ENCODE measurements at places on chromosomes 6 and 20.

DNA sequence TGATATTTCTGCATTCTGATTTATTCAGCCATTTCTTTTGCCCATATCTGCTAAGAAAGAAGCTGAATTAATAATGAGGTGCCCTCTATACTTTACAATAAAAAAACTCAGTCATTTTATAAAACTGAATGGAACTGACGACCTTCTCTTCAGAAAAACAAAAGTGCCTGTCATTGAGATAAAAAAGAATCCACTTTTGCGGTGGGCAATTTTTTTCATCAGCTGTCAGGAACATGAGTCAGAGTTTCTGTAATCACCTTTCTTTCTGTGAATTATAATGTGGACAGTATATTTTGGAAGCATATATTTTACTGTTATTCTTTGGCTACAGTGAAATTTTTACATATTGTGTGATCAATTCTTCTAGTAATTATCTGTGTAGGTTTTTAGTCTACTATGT is 33.4 kb downstream of the IL20RA start:
- no peak for DNase-seq

GRCh38 chr6:136510299-136510698 is 39.9 kb downstream of the MAP7 start:
- no peak for DNase-seq

GRCh38 chr6:125315548-125315947 is 13.8 kb upstream of the HDDC2 start:
- no peak for DNase-seq

DNA sequence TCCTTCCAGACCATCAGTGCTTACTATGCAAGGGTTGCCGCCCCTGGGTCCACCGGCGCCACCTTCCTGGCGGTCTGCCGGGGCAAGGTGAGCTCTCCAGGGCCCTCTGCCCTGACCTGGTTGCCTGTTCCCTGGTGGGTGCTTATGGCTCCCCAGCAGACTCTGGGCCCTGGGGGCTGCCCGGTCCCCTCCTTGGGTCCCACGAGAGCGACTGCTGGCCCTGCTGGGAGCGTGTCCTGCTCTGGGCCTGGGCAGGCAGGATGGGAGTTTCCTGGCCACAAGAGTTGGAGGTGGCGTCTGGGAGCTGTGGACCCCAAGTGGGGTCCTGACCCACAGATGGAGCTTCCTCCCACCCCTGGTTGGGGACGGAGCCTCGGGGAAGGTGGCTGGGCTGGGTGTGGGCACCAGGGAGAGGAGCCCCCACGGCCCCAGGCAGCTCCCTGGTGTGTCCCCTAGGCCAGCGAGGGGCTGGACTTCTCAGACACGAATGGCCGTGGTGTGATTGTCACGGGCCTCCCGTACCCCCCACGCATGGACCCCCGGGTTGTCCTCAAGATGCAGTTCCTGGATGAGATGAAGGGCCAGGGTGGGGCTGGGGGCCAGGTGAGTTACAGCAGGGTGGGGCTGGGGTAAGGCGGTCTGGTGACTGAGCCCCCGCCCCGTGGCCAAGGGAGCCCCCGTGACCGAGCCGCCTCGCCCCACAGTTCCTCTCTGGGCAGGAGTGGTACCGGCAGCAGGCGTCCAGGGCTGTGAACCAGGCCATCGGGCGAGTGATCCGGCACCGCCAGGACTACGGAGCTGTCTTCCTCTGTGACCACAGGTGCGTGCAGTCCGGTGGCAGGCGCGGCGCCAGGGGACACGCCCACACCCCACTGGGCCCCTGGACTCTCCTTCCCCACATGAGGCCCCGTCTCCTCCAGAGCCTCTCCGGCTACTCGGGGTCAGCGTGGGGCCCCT is 7.1 kb upstream of the TNFRSF6B start:
- no peak for DNase-seq

DNA sequence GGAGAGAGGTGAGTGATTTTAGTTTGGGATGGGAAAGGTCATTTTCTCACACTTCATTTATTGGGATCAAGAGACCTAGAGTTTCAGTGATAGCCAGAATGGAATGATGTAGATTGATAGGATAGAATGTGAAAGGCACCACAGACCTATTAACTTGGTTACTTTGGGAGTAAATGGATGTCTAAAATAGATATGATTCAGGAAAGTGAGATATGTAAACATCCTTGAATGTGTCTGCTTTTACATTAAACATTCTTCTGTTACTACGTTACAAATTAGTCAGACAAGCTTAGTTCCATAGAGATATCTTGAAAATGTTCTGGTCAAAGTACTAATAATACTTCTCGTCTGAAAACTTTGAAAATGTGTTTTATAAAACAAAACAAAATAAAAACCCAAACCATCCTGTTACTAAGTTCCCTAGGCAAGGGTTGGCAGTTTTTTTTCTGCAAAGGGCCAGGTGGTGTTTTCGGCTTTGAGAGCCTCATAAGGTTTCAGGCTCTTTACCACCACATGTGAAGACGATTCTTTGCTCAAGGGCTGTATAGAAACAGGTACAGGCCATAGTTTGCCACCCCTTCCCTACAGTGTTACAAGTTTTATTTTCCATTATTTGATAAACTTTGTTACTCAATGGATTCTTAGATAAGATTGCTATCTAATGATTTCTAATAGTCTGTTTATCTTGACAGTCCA is 3.4 kb downstream of the CYB5R4 start:
- DNase-seq: no peak

- DNase-seq: no peak
Observed at GRCh38 chr20:13022401-13023155, 13.8 kb downstream of the SPTLC3 start.

GRCh38 chr20:20371681-20372080 is 3.8 kb downstream of the INSM1 start:
- DNase-seq: no peak

DNA sequence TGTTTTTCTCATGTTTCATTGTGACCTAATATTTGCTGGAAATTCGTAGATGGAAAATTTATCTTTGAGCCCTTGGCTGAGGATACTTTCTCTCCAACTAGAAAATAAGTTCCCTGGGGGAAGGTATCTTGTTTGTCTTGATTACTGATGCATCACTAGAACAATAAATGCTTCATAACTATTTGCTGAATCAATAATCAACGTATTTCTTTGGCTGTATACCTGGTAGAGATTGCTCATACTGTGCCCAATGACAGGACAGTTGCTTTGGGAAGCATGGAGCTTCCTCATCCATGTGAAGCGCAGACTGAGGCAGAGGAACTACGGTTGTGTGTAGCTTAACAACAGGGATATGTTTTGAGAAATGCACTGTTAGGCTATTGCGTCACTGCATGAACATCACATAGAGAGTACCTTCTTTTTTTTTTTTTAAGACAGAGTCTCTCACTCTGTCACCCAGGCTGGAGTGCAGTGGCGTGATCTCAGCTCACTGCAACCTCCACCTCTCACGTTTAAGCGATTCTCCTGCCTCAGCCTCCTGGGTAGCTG is 34.2 kb upstream of the RPN2 start:
- no peak for DNase-seq

- no peak for DNase-seq
Observed at GRCh38 chr20:60334911-60335310, 376.7 kb downstream of the CDH26 start.

DNA sequence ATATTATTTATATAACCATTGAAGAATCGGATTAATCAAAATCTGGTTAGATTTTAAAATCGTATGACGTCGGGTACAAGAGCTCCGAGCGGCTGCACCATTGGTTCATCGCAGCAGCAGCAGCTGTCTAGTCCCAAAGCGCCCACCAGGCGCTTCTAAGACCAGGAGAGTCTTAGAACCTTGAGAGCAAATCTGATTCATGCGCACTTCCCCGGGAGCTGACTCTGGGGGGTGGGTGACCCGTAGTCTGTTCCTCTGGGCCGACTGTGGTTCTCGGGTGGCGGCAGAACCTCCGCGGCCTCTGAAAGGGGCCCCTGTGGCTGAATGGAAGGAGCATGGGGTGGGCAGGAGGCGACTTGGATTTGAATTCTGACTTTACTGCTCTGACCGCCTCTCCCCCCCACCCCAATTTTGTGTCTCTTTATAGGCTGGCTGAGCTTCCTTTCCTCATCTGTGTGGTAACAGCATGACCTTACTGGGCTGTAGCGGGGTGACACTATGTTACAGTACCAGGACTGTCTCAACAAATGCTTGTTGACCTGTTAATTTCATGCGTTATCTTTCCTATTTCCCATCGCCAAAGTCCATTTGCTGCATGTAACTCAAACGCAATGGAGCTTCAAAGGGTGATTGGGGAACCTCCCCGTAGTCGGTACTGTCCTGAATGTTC is 119.7 kb downstream of the RTN4IP1 start:
- DNase-seq: no peak

DNA sequence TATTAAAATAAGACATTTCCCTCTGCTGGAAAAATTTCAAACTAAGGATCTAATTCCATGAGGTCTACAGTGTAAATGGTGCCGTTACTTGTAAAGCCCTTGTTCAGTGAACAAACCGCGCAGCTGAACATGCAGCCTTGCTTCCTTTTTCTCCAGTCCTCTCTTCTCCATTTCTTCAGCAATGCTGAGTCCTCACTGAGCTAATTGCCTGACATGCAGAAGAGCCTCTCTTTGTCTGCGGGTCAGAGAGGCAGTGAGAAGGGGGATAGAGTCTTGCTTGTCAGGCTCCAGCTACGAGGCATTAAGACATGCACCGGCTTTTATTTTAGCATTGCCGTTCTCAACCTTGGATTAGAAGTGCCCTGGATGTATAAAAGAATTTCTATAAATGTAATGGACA is 25.7 kb downstream of the ZDHHC14 start:
- DNase-seq: no peak

- no peak for DNase-seq
Observed at GRCh38 chr6:19329078-19329477, 508.1 kb upstream of the ID4 start.

- DNase-seq: no peak
Observed at GRCh38 chr6:7998103-7998725, 66.0 kb downstream of the BLOC1S5 start.

DNA sequence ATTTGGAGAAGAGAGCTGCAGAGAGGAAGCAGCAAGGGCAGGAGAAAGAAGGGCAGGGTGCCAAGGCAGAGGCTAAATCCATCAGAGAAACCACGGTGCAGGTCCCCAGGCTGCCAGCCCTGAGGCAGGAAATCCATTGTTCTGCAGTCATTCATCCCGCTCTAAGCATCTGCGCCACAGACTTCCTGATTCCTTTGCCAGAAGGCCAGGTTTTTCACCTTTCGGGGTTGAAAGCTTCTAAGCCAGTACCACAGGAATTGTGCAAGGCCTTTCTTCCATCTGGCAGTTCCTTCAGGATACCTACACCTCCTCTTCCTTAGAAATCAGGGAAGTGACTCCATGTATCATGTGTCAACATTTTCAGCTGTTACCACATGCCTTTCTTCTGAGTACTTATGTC is 45.6 kb downstream of the ADGRF5 start:
- DNase-seq: no peak

GRCh38 chr20:20017001-20017843 is at the start of gene NAA20:
Gene NAA20 (plus strand): TSS chr20:20017362. CDS start chr20:20017397, 35 bp downstream.
- peak; percentile 80 for DNase-seq

GRCh38 chr6:44771647-44772415 is 384.3 kb downstream of the CDC5L start:
- DNase-seq: no peak

DNA sequence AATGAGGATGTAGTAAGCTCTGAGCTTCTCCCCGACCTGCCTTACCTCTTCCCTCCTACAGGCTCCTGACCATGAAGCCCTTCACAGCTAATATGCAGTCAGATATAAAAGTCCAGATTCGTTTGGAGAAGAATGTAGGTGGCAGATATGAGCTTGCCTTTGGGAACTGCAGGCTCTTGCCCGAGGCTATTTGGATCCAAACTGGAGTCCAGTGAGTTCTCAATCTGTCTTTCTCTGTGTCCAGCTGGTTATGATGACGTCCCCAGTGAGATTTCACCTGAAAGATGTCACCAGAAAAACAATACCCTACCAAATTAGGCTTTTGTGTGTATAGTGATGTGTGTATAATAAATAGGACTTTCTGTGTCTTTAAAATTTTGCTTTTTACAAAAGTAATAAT is 14.7 kb upstream of the BPIFA3 start:
- no peak for DNase-seq

DNA sequence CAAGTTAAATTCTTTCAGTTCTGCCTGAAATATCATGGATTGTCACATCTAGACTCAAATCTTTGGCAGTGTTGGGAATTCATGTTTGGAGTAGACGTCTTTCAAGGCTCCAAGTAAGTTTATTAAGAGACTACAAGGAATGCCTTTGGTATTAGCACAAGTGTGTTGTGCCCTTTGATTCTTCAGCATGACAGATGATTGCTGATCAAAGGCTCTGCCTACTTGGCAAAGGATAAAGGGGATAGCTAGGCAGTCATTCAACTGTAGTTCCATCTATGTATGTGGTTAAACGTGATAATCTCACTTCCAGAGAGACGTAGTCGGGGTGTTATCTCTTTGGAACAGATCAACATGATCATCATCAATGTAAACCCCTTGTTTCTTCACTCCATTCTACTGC is 86.2 kb downstream of the SPTLC3 start:
- DNase-seq: no peak

DNA sequence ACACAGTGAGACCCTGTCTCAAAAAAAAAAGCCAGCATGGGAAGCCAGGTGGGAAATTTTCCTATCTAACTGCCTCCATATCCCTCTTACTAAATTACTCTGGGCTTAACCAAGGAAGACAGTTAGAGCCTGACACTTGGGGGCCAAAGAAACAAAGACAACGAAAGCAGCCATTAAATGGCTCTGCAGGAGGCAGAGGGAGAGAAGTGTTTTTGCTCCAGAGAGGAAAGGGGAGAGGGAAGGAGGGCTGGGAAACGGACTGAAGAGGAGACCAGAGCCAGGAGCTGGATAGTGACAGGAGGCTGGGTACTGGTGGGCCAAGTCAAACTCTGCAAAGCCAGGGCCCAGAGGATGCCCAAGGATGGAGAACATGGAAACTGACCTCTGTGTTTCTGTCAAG is 10.7 kb upstream of the TGIF2 start:
- DNase-seq: no peak

DNA sequence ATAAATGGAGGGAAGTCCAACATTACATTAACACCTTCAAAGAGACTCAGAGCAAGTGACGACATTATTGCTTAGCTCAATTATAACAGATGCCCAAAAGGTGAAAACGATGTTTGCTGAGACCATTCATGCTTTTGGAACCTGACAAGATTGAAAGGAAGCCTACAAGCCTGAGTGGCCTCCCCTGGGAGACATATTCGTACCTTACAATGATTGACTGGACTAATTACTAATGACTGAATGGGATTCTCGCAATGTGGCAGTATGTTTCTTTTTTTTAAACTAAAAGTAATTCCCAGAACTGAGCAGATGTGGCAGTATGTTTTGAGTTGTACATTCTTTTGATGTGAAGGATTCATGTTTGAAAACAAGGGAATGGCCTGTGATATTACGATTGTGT is 49.9 kb downstream of the VEGFA start:
- no peak for DNase-seq

All from effector memory CD4-positive, alpha-beta T cell (primary cell).